ENCODE measurements at places on chromosomes 7 and 10. TPM values are rescaled to one million over a fixed set of nuclear protein-coding genes. Genes with fewer than 3 reads are reported as not detected.

The BEND7 gene
- 3.2 TPM for total RNA-seq

The PRR15 gene
- total RNA-seq, result 0.51 TPM

The GPER1 gene
- 0.49 TPM for total RNA-seq

The AOC1 gene
- not detected for total RNA-seq

The NPFFR1 gene
- not detected for total RNA-seq

The MBL2 gene
- total RNA-seq, result not detected

The LRRC61 gene
- total RNA-seq, result 11.0 TPM

The HOXA3 gene
- total RNA-seq, result not detected

Measured in airway epithelial cell (primary cell).